NCI-H1105 treated with DMSO at 0.1 percent for 48 hours (cell line): ENCODE measurements at places on chromosomes 5 and 9.

- no peak for DNase-seq
Measured at GRCh38 chr5:42518595-42519221, 95.5 kb downstream of the GHR start.

- DNase-seq = no peak
Measured at GRCh38 chr9:98117984-98118639, 910 bp downstream of the TRIM14 start.

DNA sequence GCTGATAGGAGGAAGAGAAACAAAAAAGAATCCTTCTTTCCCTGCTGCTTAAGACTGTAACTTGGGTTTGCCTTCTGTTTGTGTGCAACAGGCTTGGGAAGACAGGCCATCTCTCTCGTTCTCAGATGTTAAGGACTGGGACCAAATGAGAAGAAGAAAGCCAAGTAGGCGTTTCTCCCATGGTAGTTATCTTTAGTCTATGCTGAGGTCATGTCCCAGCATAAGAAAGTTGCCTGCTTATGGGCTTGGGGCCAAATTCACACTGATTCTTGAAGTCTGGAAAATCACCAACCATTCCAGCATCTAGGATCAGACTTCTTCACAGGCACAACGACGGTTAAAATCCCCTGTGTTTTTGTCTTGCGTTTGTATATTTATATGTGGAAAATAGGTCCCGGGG lies 44.2 kb upstream of the PALM2AKAP2 start:
- no peak for DNase-seq

- no peak for DNase-seq
Measured at GRCh38 chr5:50352382-50352781, 88.7 kb downstream of the EMB start.

GRCh38 chr5:39167141-39167971 lies 52.0 kb downstream of the FYB1 start:
- DNase-seq = no peak

DNA sequence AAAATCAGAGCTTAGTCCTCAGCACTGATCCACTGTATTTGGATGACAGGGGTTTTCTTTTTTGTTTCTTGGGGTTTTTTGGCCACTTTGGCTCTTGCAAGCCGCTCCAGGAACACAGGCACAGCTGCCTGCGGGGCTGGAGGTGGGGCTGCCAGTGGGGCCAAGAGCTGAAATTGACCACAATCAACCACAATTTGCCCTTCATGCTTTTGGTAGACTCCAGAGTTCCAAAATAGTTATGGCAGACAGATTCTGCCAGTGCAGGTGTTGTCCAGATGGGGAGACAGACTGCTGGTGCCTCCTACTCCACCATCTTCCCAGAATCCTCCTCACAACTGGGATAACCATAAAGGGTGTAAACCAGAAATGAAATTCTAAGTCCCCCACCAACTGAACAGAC lies 36.5 kb downstream of the PLEKHG4B start:
- DNase-seq = no peak

DNA sequence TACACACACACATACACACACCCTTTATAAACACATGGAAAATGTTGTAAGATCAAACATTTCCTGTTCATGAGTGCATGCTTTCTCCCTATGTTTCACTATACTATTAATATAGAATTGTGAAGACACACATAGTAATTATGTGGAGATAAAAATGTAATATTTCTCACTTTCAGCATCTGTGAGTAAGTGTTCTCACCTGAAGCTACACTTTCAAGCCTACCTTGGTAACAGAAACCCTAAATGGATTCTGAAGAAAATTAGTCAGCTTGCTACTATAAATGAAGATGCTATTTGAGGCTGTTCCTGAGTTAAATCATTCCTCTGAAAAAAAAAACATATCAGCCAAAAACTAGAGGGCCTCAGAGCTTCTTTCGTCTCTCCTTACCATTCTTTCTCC lies 81.1 kb upstream of the GNA14 start:
- no peak for DNase-seq

- no peak for DNase-seq
Measured at GRCh38 chr5:82334856-82335255, 56.7 kb upstream of the RPS23 start.

DNA sequence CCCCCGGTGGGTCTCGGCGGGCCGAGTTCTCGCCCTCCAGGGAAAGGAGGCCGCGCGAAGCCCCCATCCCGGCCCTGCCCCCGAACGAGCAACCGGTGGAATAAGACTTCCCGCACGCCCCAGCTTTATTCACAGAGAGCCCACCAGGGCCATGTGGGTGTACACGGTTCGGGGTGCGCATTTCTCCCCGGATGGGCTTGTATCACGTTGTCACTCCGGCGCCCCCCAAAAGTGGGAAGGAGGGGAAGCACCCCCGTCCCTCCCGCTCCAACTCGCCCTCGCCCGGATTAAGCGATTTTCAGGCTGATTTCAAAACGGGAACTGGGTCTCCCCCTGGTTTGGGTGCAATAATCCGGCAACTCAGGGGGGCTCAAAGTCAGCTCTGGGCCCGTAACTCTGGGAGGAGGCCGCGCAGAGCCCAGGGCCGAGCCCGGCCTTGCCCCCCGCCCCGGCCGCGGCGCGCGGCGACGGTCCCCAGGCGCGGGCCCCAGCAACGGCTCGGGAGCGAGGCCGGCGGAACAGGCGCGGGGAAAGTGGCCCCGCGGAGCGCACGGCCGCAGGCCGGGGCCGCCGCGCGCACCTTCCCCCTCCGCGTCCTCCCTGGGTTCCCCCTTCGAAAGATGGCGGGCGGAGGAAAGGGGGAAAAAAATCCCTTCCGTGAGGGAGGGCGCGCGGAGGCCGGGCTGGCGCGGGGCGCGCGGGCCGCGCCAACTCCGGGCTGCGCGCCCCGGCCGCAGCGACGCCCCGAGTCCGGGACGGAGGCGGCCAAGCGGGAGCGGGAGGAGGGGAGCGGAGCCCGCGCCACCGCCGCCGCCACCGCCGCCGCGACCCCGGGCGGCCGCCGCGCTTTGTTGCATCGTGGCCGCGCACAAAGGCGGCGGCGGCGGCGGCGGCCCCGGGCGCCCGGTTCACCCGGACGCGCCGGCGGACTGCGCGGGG lies 644 bp downstream of the BRD3 start:
- peak; percentile 41 for DNase-seq

- DNase-seq = no peak
Measured at GRCh38 chr5:157494178-157494832, 34.3 kb downstream of the NIPAL4 start.

GRCh38 chr5:945691-946551 lies 53.2 kb downstream of the TRIP13 start:
- peak; percentile 56 for DNase-seq

GRCh38 chr5:110031402-110032140 lies 341.8 kb downstream of the MAN2A1 start:
- DNase-seq = peak; percentile 6

DNA sequence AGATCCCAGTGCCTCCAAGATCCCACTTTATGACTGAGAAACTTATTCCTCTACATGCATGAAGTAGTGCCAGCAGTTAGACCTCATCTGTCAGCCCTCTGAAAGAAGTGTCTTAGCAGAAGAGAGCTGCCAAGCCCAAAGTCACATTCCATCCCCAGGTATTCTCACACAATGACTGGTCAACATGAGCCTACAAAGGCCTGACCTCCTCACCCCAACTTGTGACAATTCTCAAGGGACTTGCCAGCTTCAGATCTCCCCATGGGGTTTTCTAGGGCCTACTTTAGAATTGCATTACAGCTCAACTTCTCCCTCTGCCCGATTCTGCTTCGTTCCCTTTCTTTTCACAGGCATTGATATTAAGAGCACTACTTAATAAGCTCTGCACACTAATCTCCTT lies 393.8 kb upstream of the SLC30A5 start:
- DNase-seq = no peak

- no peak for DNase-seq
Measured at GRCh38 chr5:33403187-33403586, 37.6 kb upstream of the TARS1 start.

DNA sequence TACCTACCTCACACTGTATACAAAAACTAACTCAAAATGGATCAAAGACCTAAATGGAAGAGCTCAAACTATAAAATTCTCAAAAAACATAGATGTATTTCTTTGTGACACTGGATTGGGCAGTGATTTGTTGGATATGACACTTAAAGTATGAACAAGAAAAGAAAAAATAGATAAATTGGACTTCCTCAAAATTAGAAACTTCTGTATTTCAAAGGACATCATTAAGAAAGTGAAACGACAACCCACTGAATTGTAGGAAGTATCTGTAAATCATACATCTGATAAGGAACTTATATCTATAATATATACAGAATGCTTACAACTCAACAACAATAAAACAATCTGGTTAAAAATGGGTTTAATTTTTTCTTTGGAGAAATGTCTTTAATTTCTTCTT lies 96.7 kb downstream of the NRG2 start:
- DNase-seq = no peak

GRCh38 chr5:150224483-150225027 lies 34.7 kb downstream of the SLC6A7 start:
- DNase-seq = no peak

- peak; percentile 43 for DNase-seq
Measured at GRCh38 chr9:88387552-88388202, 567 bp upstream of the SPIN1 start.

- no peak for DNase-seq
Measured at GRCh38 chr5:56321236-56321881, 88.2 kb upstream of the ANKRD55 start.

- DNase-seq = no peak
Measured at GRCh38 chr5:53029608-53030007, 40.5 kb downstream of the ITGA2 start.
